AML-193 (cell line): ENCODE measurements at places on chromosomes 4 and X.

DNA sequence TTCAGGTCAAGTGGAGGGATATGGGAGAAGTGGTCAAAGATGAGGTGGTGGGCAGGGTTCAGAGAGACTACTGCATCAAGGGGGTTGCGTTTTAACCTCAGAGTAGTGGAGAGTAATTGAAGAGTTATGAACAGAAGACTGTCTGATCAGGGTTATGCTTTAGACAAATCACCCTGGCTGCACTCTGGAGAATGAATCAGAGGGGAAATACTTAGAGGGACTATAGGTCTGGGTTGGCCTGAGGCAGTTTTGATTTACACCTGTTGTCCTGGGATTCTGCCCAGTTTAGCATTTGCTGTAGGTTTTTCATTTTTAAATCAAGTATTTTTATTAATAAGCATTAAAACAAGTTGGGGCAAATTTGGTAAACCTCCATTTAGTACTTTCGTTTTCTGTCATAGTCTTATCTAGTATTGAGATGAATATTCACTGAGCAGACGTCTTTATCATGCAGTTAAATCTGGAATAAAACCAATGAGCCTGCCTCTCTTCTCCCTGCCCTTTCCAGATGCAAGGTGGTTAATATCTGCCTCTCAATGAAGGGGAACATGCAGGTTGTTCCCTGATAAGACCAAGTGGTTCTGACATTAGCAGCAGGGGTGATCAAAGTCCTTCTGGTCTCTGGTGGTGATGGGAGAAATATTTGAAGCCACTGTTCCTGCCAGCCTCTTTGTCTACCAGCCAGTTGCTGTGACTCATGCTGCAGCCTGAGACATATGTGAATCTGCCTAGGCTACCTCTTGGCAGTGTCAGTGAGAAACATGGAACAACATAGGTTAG is 116.0 kb upstream of the RPS6KA3 start:
- no peak for DNase-seq

GRCh38 chr4:137083571-137084135 is 448.6 kb downstream of the PCDH18 start:
- DNase-seq: no peak

GRCh38 chr4:180794333-180794732 is 1448.9 kb upstream of the TENM3 start:
- peak; percentile 81 for DNase-seq

- DNase-seq: no peak
Measured at GRCh38 chr4:112120021-112120420, 25.2 kb upstream of the FAM241A start.

DNA sequence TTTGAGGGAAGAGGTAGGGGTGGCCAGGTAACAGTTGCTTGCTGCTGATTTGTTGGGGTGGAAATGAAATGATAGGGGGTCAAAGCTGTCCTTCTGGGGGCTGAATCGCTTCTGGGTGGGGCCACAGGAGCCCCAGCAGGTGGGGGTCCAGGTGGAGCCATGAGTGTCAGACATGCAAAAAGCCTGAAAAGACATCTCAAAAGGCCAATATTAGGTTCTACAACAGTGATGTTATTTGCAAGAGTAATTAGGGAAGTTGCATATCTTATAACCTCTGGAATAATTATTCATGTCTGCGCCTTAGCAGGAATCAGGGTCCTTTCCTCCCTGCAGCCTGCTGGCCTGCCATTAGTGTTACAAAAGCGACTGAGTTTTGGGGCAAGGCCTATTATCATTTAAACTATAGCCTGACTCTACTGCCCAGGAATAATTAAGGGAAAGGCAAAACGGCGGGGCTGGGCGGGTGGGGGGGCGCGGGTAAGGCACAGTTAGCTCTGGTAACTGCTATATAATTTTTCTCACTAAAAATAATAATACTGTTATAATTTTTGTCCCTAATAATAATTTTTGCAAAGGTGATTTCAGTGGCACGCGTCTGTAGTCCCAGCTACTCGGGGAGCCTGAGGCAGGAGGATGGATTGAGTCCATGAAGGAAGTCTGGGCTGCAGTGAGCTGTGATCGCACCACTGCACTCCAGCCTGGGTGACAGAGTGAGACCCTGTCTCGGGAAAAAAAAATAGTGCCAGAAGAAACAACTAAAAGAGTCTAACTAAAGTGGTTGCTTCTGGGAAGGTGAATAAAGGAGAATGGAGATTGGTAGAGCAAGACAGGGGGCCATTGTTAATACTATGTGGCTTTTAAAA is 145.7 kb downstream of the MAGEB17 start:
- DNase-seq: no peak

GRCh38 chrX:30224536-30224935 is 5.9 kb upstream of the MAGEB3 start:
- DNase-seq: no peak

GRCh38 chr4:145511913-145512522 is 30.4 kb downstream of the SMAD1 start:
- DNase-seq: no peak

DNA sequence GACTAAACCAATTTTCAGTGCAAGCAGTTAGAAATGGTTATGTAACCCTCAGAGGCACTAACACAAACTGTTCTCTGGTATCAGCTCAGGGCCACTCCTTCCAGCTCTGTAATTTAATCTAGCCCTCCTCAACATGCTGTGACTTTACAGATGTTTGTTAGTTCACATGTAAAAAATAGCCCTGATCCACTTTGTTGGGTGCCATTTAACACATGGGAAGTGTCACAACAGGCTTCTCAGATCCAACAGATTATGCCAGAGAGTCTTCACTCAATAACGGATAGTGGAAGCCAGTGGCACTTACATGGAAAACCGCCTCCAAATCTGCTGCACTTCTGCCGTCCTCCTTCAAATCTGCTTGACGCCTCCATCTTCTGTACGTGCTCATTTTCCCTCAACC is 51.6 kb downstream of the ATP8A1 start:
- DNase-seq: no peak

DNA sequence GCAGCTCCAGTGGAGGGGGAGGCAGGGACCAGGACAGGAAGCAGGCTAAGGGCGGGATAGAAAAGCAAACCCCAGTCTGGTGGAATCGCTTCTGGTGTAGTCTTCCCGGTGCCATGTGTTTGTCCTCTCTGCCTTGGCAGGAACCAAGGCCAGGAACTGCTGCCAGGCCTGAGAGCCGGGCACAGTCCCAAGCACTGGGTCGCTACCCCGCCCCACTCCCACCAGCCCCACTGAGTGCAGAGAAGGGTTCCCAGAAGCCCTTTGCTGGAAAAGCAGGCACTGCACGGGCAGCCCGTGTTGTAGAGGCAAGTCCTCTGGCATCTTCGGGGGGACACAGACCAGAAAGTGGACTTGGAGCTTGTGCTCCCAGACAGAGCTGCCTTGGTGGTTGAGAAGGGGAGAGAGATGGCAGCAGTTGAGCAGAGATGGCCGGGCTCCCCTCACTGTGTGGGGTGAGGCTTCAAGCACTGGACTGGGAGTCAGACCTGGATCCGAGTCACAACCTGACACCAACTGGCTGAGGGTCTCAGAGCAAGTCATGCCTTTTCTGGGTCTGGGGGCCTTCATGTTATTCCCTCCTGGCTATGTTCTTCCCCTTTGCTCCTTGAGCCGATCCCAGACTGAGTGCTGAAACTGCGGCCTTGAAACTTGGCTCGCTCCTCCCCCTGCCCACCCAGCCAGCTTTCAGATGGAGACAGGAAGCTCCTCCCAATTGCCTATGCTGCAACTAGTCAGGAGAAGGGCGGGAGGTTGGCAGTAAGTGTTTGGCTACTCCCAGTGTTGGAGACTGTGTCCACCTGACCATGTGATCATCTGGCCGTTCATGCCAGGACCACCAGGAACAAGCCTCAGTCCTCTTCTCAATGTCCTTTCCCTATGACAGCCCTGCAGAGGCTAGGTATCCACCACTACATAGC is 59.7 kb upstream of the MTM1 start:
- no peak for DNase-seq

DNA sequence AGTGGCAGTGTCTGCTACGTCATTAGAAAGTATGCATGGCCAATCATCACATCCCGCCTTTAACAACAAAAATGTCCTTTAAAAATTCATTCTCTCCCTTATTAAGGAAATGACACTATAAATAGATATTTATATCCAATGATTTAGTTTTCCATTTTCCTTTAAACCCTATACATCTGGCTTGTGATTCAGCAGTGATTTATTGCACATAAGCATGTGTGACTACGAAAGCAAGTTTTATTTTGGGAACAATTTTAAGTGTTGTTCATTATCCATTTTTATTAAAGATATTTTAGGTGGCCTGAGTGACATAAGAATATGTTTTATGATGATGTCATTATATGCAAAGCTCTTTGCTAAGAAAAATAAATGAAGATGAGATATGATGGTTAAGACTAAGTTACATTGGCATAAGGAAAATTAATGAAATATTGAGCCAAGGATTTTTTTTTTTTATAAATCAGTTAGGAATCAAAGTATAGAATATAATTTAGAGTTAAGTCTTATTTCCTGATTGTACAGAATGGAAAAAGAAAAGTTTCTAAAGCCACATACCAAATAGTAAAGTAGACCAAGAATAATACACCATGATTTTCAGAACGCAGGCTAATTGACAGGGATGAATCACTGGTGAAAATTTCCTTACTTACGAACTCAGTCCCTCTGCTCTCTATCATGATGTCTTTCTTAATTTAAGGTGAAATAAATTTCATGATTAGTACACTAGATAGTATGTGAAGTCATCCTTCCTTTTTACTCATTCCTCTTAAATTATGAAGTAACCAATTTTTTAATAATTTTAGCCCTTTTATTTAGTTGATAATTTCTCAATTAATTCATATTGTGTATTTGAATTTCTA is 822.4 kb downstream of the FAT4 start:
- no peak for DNase-seq

- no peak for DNase-seq
Measured at GRCh38 chr4:105858466-105859040, 36.7 kb upstream of the NPNT start.

GRCh38 chrX:150813922-150814321 is 84.5 kb downstream of the CD99L2 start:
- DNase-seq: no peak

GRCh38 chr4:157121401-157121800 is 45.5 kb downstream of the GLRB start:
- DNase-seq: no peak

- no peak for DNase-seq
Measured at GRCh38 chr4:149095811-149096210, 653.6 kb upstream of the NR3C2 start.

GRCh38 chrX:51795136-51795535 is 51.9 kb downstream of the GSPT2 start:
- DNase-seq: no peak

- no peak for DNase-seq
Measured at GRCh38 chrX:10138726-10139125, 18.0 kb upstream of the CLCN4 start.

DNA sequence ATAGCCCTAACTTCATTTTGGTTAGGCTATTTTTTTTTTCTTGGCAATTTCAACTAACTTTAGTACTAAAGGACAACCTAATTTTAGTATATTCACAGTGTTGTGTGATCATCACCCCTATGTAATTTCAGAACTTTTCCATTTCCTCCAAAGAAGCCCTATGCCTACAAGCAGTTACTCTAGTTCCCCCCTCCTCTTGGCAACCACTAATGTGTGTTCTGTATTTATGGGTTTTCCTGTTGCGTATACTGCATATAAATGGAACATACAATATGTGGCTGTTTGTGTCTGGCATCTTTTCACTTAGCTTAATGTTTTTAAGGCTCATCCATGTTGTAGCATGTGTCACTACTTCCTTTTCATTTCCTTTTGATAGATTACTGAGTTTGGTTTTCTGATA is 57.6 kb downstream of the N4BP2 start:
- no peak for DNase-seq

DNA sequence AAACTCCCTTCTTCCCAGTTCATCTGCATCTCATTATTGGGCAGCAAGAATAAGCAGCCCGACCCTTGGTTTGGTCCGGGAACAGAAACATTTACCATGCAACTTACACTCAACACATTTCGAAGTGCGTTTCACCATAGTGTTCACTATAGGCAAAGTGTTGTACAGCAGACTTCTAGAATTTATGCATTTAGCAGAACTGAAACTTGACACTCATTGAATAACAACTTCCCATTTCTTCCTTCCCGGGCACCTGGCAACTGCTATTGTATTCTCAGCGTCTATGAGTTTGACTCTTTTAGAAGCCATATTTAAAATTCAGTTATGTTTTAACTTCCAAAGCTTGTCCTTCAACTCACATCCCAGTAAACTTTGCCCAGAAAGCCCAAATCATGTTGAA is 840.6 kb downstream of the NLGN4X start:
- DNase-seq: no peak

DNA sequence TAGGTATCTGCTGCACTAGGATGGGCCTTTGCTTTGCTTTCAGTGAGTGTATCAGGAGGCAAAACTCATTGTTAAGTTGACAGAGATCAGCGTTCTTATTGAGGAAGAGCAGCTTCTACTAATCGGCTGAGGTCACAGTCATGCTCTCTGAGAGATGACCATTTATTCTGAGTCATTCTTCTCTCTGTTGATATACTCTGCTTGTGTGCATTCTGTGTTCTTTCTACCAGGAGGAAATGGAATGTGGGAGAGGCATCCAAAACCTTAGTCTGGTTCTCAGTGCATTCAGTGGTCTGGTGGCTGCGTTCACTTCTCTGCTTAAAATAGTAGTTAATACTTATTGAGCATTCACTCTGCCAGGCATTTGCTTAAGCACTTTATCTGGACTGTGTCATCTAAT is 66.2 kb downstream of the RRAGB start:
- no peak for DNase-seq

DNA sequence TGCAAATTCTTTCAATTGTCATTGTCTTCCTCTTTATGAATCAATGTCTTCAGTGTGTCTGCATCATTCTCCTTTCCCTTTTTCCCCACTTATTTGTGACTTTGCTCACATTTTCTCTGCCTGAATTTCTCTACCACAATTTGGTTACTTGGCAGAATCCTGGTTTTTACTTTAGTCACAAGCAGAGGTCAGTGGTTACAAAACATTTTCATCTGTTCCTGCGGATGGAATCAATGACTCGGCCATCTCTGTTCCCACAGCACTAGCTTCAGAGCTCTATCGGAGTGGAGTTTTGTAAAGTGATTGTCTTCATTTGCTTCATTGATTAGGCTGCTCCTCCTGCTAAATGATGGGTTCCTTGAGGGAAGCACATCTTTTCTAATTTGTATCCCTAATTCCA is 501.3 kb upstream of the AADAT start:
- no peak for DNase-seq

DNA sequence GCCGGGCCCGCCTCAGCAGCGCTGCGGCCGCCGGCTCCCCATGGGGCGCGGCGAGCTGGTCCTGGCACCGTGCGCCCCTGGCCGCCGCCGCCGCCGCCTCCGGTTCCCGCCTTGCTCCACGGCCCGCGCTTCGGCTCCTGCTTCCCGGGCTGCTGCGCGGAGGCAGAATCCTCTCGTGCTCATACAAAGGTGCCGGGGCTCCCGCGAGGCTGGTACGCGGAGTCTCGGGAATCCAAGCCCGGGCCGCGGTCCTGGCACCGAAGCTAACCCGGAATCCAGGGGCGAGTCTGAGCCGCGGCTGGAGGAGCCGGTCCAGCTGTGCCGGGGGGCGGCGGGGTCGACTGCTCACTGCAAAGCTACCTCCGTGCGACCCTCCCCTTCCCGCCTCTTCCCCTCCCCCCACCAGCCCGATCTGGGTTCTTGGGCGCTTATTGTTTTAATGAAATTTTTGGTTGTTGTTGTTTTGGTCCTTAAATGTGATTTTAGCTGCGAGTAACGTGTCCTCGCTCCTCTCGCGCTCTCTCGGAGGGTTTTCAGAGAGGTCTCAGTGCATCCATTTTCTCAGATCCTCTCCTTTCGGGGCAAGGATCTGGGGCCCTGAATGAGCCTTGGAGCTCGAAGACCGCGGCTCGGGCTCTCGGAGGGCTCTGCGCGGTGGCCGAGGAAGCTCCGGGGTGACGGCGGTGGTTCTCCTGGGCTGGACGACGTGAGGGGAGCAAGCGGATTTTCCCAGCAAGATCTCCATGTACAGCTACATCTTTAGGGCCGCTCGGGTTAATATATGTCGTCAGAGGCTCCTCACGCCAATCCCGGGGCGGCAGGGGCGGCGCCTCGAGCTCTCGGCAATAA is at the start of gene HAND2:
TSS of gene HAND2 (minus strand) at position 753 of the 849 bp plus-strand sequence. CDS start 940 bp downstream, outside the sequence.
- no peak for DNase-seq
